ENCODE measurements at places on chromosomes 16 and 17.

DNA sequence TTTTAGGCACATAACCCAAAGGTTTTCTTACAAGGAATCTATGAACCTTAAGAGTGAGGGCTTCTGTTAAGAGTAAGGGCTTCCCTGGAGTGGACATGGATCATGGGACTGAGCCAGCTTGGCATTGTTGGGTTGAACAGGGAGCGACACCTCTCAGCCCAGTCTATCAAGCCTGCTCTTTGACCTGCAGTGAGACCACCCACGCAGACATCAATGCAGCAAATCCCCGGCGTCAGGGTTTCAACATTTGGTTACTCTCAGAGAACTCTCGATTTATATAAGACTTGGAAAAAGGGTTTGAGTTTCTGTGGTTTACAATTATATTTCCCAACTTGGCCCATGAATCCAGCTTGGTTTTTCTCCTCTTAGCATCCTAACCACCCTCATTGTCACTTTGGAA lies 299.9 kb downstream of the WWOX start:
- DNase-seq: no peak

- DNase-seq: no peak
Observed at GRCh38 chr17:29618272-29619065, 4.2 kb downstream of the CORO6 start.

- peak; percentile 65 for DNase-seq
Observed at GRCh38 chr17:75124041-75124818, 7.3 kb downstream of the NT5C start.

DNA sequence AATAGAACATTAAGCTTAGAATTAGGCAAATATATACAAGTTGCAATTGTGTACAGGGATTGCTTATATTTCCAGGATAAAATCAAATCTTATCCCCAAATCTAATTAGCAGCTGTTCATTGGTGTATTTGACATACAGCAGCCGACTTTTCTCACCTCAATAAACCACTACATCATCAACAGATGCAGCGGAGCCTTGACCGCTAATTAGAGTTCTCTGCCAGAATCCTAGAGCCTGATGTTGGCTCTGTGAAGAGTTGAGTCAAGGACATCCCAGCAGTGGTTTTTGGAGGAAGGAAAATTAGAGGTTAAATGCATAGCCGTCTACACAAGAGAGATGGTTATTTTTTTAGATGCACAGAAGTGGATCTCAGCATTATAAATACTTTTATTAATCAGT lies 221.9 kb upstream of the CACNG5 start:
- no peak for DNase-seq

GRCh38 chr16:88312732-88313131 lies 70.0 kb upstream of the ZNF469 start:
- DNase-seq: no peak

GRCh38 chr16:67246756-67247191 lies 507 bp downstream of the FHOD1 start:
- DNase-seq: no peak
